Right ventricle myocardium inferior (tissue), 1 donor: ENCODE measurements at places on chromosomes 13 and 19.
A peak's percentile ranks its signal among the peaks of the same experiment; 100 is the strongest.

- DNase-seq = no peak
These were observed 399.0 kb downstream of the PCDH9 start for GRCh38 chr13:66830940-66831716.

DNA sequence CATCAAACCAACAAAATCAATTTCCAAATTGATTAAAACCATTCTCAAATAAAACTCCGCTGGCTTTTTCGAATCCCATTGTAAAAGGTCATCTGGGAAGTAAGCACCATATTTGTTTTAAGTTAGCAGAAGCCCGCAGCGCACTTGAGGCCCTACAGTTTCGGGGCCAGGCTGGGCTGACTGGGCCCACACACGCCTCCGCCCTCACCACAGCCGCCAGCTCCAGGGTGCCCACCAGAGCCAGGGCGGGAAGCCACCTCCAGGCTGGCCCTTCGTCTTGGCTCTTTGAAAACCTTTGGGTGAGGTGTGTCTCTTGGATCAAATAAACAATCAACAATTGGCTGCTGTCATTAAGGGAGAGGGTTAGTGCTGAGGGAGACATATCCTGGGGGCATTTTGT lies 133.3 kb downstream of the SOX1 start:
- no peak for DNase-seq

DNA sequence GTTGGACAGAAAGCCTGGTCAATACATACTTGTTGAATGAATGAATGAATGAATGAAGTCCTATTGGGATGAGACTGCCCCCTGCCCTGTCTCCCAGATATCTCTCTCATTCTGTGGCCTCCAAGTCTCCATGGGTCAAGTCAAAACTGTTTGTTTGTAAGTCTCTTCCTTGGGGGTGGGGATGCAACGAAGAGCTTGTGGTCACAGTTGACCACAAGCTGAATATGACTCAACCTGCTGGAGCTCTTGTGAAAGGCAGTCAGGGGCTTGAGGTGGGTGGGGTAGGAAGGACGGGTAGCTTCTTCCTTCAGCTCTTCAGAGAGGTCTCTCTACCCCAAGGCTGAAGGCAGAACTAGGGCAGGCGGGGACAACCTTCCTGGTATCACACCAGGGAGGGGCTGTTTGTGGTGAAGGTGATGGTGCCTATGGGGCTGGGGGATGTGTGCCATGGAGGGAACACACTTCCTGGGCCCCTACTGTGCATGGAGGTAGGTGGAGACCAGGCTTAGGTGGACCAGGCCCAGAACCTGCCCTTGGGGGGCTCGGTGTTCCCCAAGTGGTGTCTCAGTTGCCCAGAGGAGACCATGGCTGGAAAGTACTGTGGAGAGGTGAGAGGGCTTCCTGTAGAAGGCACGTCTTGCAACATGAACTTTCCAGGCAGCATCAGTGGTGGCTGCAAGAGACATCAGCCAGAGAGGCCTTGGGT lies 8.0 kb downstream of the MYO1F start:
- DNase-seq = peak; percentile 82

DNA sequence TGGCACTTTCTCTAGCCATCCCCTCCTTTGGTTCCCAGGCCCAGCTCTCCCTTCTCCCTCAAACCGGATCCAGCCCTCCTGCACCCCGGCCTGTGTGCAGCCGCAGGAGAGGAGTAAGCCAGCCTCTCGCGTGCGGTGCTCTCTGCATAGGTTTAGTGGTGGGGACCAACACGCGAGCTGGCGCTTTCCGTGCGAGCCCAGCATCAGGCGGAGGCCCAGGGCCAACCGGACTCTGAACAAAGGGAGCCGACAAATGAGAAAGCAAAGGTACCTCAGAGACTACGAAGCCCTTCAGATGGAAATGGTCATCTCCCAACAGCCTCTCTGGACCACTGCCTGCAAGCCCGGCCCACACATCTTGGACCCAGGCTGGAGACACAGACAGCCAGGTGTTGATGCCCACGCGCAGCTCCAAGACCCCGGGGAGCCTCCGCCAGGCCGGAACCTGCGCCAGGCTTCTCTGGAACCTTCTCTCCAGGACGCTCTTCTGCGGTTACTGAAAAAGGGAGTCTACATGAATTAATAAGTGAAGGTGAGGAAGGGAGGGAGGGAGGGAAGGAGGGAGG lies 16.5 kb upstream of the LATS2 start:
- DNase-seq = no peak

DNA sequence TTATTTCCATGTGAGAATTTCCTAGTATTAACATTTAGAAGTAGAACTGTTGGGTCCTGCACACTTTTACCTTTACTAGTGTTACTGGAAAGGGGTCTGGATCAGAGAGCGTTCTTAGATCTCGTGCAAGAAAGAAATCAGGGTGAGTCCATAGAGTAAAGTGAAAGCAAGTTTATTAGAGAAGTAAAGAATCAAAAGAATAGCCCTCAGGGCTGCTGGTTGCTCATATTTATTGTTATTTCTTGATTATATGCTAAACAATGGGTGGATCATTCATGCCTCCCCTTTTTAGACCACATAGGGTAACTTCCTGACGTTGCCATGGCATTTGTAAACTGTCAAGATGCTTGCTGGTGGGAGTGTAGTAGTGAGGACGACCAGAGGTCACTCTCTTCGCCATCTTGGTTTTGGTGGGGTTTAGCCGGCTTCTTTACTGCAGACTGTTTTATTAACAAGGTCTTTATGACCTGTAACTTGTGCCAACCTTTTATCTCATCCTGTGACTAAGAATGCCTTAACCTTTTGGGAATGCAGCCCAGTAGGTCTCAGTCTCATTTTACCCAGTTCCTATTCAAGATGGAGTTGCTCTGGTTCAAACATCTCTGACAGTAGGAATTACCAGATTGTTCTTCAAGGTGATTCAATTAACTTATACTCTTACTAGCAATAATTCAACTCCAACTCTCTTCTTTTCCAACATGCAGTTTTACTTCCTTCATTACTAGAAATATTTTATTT lies 27.4 kb downstream of the NDFIP2 start:
- no peak for DNase-seq

DNA sequence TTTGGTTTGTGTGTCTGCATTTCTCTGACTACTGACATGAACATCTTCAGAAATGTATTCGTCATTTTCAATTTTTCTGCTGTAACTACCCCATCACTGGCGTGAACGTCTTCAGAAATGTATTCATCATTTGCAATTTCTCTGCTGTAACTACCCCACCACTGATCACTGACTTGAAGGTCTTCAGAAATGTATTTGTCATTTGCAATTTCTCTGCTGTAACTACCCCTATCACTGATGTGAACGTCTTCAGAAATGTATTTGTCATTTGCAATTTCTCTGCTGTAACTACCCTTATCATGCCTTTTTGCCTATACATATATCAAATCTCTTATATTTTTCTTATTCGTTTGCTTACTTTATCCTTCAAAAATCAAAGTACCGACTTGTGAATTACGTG lies 274.0 kb downstream of the EFNB2 start:
- no peak for DNase-seq

DNA sequence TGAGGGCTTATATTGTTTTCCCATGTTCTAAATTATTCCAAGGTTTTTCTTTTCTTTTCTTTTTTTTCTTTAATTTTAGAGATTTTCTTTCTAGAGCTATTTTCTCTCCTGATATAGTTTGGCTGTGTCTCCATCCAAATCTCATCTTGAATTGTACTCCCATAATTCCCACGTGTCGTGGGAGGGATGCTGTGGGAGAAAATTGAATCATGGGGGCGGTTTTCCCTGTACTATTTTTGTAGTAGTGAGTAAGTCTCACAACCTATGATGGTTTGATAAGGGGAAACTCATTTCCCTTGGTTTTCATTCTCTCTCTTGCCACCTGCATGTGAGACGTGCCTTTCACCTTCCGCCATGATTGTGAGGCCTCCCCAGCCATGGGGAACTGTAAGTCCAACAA lies 1906.4 kb upstream of the PRR20A start:
- DNase-seq = no peak

GRCh38 chr19:28247243-28247642 lies 965.7 kb downstream of the UQCRFS1 start:
- DNase-seq = no peak
